Stimulated activated memory B cell treated with anti-CD40 and anti-IgM and Interleukin-4, amounts not matched to agents 10 μg/mL and 1 μg/mL and 100 μg/mL, for 72 hours (primary cell): ENCODE measurements at places on chromosomes 1 and 21.

DNA sequence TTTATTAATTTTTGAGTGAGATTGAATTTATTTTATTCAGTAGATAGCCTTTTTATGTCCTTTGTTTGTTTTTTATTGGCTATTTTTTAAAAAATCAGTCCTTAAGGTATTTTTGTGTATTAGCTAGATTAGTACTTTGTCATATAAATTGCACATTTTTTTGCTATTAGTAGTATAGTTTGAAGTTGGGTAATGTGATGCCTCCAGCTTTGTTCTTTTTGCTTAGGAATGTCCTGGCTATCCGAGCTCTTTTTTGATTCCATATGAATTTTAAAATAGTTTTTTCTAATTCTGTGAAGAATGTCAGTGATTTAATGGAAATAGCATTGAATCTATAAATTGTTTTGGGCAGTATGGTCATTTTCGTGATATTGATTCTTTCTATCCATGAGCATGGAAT is 80.4 kb downstream of the MAN1A2 start:
- no peak for ATAC-seq

DNA sequence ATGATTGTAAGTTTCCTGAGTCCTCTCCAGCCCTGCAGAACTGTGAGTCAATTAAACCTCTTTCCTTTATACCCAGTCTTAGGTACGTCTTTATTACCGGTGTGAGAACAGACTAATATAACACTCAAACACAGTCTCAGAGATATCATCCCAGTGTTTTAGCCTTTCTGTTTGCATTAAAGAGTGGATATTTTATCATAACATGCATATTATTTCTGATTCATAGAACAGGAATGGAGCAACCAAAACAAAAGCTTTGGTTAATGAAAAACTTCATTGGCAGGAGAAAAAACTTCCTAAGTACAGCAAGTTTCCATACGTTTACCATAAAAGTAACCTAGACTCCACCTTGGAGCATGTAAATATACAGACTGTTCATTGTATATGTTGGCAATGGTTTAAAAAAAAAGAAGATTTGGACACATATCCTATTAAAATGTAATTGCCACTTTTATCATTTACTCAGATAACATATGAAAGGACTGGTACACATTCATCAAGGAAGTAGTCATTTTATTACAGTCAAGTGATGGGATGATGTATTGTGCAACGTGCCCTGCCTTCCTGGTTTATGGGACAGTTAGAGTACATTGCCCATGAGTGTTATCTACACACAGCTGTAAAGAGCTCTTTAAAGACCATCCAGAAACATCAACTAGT is 144.8 kb downstream of the ETS2 start:
- no peak for ATAC-seq

GRCh38 chr1:183883623-183884022 is 78.7 kb downstream of the RGL1 start:
- ATAC-seq = no peak

DNA sequence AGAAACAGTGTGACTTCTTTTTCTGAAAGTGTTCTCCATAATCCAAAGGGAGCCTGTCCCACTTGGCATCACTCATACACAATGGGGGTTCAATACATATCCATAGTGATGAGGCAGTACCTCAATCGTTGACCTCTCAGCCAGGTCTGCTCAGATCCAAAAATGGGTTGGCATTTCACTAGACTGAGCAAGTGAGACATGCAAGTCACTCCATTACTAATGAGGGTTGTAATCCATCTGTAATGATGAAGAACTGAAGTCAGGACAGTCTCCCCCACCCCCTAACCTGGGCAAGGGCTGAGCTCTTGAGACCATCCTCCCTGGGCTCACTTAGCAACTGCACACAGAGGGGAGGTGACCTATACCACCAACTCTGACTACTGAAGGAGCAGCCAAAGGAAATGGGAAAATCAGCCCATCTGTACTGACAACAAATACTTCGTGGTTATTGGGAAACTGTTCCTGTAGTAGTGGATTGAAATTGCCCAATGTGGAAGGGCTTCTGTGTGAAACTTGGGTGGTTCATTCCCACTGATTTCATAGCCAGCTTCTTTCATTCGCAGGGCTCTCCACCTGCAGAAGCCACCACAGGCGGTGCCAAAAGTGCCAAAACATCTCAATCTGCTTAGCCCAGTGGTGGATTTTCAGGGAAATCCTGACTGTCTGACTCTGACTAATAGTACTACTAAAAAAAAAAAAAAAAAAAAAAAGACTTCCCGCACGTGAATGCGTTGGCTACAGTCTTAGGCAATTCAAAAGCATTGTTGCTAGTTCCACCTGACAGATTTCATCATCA is 5.0 kb downstream of the NGF start:
- ATAC-seq = no peak

- ATAC-seq = no peak
Observed at GRCh38 chr1:1387098-1388077, 11.7 kb downstream of the CCNL2 start.

DNA sequence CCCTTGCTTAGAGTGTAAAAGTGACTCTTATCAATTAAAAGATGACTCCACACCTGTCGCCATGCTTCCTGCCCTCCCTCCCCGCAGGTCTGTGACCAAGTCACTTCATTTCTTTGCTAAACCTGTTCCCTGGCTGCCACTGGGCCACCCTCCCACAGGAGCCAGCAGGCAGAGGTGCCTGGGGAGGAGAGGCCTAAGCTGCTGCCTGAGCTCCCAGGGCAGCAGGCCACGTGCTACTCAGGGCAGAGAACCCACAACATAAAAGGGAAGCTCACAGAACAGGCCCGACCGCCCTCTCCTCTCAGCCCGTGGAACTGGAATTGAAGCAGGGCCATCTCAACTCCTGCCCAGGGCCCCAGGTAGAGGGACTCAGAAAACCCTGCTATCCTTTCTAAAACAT is 4.9 kb downstream of the C1orf198 start:
- ATAC-seq = no peak

DNA sequence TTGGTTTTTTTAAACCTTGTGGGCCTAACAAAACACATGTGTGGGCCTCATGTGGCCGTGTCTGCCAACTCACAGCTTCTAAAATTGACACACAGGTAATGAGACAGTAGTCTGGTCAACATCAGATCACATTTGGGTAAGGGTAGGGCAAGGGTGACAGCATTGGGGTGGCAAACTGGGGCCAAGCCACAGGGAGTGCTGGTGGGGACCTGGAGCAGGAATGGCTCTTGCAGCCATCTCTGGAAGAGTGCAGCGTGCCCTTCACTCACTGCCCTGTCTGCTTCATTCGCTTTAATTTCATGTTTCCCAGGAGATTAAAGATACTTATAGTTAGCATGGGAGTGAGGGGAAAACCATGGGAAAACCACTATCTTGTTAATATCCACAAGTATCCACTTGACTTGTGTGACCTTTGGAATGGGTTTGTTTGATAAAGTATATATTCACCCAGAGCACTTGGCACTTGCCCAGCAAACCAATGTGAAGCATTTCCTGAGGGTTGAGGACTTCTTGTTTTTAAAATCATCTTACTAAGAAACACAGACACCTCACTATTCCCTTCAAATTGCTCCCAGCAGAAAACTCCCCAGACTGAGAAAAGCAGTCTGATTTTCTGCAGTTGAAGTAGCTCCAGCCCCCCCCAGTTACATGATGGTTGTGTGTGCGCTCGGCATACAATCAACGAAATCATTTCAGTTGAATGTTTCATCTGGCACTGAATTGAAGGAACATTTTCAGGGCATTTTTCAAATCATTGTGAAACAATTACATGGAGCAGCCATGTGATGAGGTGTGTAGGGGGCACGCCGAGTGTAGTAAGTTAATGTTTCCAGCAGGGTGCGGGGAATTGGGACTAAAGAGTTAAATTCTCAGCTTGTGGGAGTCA is 175.7 kb downstream of the VPS13D start:
- ATAC-seq = no peak

DNA sequence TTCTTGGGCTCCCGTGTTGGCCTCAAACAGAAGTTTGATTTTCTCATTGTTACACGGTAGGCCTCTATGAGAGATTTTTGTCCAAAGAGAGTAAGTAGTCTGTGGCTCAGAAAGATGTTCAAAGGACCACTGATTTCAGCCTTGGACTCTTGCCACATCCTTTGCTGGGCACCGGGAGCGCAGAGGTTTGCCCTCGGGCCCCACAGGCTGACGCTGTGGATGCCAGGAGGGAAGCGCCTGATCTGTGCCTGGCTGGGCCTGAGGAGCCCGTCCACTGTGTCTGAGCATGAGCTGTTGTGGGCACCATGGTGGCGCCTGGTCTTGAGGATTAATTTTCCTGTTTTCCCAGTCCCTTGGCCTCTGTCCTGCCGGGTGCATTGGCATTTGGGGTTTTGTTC is 52.3 kb downstream of the PCNT start:
- no peak for ATAC-seq

- peak; percentile 78 for ATAC-seq
Observed at GRCh38 chr1:234987415-234988154, 141.1 kb downstream of the TOMM20 start.

DNA sequence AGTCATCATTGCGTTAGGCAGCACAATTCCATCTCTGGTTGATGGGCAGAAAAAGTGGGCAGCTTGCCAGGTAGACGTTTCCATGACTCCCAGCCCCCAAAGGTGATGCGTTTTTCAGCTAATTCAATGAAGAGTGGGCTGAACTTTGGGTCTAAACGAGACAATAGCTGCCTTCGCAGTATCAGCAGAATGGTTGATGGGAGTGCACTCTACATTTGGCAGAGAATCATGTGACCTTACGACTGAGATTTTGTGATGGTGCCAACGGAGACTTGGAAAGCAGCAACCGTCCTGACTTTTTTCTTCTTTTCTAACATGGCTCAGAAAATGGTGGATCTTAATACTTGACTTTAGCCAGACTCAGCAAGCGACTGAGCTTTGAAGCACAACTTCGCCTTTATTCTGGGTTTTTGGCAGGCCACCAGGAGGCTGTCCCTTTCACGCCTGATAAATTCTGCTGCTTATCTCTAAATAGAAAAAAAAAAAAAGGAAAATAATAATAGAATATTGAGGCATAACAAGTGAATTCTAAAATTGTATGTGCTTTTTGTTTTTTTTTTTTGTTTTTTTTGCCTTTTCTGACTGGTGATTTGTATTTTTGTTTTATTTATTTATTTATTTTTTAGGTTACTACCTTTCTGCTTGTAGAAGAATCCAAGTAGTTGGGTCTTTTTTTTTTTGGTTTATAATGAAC is 804.8 kb downstream of the USP25 start:
- no peak for ATAC-seq

GRCh38 chr1:247494767-247495166 is 36.9 kb upstream of the OR2B11 start:
- ATAC-seq = no peak

- no peak for ATAC-seq
Observed at GRCh38 chr1:197486946-197487345, 218.9 kb downstream of the CRB1 start.

- ATAC-seq = no peak
Observed at GRCh38 chr1:190602325-190602724, 124.7 kb upstream of the BRINP3 start.

- no peak for ATAC-seq
Observed at GRCh38 chr1:47898133-47898845, 98.9 kb downstream of the TRABD2B start.

- ATAC-seq = no peak
Observed at GRCh38 chr1:209956116-209956515, 18.1 kb downstream of the SYT14 start.

GRCh38 chr1:164515231-164515630 is 43.8 kb upstream of the PBX1 start:
- ATAC-seq = no peak

DNA sequence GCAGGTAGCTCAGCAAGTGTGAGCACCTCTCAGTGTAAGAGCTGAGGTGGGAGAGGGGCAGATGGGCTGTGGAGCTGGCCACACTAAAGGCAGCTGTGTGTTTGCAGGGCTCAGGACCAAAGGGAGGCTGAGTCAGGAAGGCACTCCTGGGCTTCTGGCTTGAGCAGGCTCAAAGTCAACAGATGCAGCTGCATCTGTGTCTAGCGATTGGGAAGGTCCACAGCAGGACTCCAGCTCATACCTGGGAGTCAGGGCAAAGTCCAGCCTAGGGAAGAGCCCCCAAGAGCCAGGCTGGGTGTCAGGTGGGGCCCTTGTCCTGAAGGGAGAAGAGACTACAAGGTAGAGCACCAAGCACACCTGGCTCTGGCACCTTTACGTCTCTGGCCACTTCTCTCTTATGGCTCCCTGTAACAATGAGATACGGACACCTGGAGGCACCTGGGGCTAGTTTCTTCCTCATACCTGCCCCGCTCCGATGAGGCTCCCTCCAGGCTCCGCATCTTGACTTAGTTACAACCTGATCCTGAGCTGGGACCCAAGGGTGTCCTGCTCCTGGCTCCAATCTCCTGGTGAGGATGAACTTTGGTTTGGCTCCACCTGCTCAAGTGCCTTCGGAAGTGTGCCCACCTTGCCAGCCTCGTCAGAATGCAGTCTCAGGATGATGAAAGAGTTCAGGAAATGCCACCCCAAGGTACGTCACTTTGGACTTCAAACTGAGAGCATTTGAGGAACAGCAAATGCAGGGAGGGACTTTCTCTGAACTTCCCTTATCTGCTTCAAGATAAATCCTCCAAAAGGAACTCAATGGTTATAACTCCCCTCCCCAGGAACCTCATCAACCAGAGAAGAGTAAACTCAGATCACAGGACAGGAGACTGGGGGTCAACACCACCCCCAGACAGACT is 21.5 kb upstream of the SLC2A1 start:
- no peak for ATAC-seq

- no peak for ATAC-seq
Observed at GRCh38 chr1:231605149-231606100, 21.2 kb upstream of the DISC1 start.

DNA sequence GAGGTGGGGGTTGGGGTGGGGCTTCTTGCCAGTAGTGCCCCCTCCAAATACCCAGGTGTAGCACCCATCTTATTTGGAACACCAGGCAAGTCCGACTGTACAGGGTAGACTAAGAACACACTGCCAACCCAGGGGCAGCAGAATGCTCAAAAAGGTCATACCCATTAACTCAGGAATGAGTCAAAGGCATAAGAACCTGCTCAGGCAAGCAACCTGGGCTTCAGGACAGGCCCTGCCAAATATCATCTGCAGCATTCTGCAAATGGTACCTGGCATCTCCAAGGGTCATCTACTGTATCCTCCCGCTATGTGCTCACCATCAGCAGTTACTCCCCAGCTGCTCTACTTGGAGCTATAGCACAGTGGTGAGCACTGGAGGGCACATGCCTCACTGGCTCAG is 19.4 kb downstream of the PEA15 start:
- no peak for ATAC-seq

- peak; percentile 32 for ATAC-seq
Observed at GRCh38 chr21:33951276-33952178, 35.9 kb upstream of the ATP5PO start.

- ATAC-seq = no peak
Observed at GRCh38 chr1:205719762-205720161, 30.2 kb downstream of the NUCKS1 start.

- ATAC-seq = no peak
Observed at GRCh38 chr1:27007909-27008582, 4.6 kb downstream of the TENT5B start.

- no peak for ATAC-seq
Observed at GRCh38 chr1:41485605-41486004, 1.1 kb upstream of the EDN2 start.

GRCh38 chr1:204128464-204128963 is 23.3 kb downstream of the ETNK2 start:
- no peak for ATAC-seq
